NCI-H1105 (cell line): ENCODE measurements at places on chromosomes 1 and 21.
A peak's percentile ranks its signal among the peaks of the same experiment; 100 is the strongest.

DNA sequence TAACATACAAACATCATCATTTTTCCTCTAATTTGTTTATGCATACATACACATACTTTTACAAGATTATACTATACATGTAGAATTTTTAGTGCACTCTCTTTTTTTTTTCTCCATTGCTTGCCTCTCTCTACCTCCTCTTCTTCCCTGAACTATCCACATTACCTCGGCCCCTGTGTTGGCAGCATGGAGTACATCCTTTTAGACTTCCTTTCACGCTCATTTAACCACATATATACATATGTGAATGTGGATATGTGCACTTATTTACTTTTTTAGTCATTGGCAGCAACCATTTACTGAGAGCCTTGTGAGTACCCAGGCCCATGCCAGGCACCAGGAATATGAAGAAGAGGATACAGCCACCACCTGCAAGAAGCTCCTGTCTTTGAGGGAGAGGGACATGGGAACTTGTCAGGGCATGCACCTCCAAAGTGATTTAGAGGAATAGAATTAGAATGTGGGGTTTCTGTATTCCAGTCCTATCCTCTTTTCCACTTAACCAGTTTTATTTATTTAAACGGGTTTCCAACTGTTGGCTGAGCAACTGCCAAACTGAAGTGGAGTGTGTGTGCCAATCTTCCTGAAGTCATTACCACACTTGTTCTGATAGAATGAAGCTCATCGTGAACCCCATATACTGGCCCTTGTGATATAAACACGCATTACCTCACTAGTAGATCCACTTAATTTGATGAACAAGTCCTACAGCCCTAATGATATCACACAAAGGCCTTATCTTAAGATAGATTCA is 212.6 kb downstream of the TNR start:
- DNase-seq = peak; percentile 18

DNA sequence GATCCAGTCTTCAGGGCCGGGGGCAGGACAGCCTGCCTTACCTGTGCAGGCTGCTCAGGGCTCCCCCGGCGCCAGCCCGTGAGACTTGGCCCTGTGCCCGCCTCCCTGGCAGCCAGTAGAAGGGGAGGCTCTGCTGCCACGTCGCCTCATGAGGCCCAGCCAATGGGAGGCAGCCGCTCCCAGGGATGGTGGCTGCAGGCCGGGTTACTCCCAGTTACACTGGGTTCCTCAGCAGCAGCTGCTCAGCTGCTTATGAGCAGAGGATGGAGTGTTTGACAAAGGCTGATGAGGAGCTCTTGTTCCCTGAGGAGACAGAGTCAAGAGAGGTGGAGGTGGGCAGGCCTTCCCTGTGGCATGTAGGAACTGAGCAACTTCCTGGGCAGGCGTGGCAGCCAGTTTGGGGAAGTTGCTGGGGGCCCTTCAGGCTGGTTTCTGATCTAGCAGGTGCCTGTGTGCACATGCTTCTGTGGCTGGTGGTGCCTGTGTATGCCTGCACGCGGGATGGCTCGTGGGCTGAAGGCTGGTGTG is 5.5 kb downstream of the MFSD2A start:
- peak; percentile 99 for DNase-seq

DNA sequence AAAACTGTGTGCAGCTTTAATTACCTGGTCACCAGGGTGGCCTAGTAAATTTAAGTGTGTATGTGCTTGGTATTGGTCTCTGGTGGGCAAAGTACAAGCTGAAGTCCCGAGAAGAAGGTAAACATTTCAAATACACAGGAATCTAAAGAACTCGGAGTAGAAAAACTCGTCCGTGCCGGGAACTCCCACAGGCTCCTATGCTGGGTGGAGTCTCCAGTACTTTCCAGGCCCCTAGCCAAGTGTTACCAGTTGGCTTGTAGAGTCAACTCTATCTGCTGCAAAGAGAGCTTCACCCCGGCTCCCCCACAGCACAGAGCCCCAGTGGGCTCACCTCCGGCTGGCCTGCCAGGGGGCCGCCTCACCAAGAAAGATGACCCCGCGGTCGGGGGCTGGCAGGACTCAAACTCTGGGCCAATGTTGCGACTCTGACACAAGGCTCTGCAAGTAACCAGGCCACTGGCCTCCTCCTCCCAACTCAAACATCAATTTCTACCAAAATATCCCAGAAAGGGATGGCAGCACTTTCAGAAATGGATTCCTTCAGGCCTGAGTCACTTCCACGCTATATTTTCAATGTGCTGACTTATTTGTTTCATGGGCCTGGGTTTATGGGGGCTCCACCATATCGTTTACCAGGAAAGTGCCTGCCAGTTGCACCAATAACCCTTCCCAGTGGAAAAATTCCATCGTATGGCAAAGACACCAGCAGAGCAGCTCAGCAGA is 73.9 kb downstream of the SLC66A1 start:
- DNase-seq = no peak

GRCh38 chr21:44869781-44870747 is 3.4 kb downstream of the PTTG1IP start:
- DNase-seq = no peak

GRCh38 chr1:186626356-186626932 is 53.8 kb downstream of the PTGS2 start:
- DNase-seq = no peak

GRCh38 chr1:40855513-40855912 is 6.7 kb downstream of the CITED4 start:
- DNase-seq = no peak

- no peak for DNase-seq
Observed at GRCh38 chr21:45556645-45557615, 14.7 kb upstream of the SLC19A1 start.

DNA sequence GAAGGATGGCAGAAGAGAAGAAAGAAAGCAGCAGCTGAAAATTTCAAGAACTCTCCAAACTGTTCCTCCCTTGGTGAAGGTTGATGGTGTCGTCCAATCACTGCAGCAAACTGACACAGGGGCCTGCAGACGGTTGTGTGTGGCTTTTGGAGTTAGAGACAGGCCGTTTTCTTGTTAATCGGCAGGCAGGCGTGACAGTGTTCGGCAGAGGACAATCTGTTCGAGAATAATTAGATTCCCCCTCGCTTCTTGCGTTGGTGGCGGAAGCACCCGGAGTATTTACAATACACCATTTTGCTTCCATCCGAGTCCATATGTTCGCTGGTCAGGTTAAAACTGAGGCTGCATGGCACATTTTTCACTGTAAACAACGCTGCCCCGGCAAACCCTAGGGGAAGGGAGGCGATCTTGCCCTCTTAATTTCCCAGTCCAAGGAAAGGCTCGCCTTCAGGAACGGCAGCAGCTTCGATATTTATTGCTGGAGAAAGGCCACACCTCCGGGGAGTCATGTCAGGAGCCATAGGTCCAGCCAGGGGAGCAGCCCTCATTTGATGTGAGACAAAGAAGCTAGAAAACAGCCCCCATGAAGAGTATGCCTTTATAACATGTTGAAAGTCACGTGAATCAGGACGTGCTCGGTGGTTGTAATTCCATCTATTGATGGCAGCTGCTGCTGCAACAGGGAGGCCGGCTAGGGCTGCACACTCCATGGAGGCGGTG is 360.1 kb downstream of the SMYD3 start:
- no peak for DNase-seq

GRCh38 chr21:41090981-41091380 is 77.0 kb upstream of the BACE2 start:
- no peak for DNase-seq

- no peak for DNase-seq
Observed at GRCh38 chr1:231924180-231924579, 297.6 kb downstream of the DISC1 start.

DNA sequence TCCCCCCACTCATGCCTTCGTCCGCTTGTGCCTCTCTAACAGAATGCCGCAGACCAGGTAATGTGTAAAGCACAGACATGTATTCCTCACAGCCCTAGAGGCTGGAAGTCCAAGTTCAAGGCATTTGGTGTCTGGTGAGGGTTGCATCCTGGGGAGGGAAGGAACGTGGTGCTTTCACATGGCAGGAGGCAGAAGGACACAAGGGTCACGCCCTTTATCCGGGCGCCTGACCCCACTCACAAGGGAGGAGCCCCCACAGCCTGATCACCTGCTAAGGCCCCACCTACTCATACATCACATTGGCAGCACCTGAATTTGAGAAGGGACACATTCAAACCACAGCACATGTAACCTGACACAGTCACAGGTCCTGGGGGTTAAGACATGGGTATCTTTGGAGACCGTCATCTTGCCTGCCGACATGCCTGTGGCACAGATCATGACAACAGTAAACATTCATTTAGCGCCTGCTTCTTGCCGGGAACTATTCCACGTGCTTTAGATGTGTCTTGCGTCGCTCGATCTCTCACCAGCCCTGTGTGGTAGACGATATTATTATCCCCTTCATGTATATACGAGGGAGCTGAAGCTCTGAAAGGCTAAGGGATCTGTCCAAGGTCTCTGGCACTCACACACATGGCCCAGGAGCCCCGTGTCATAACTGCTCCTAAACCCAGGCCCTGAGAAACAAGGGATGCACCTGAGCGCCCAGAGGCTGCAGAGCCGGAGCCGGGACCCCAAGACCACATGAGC is 235.6 kb downstream of the NPHP4 start:
- no peak for DNase-seq

GRCh38 chr21:35020902-35021301 is 28.2 kb downstream of the RUNX1 start:
- DNase-seq = no peak

GRCh38 chr1:67361641-67362040 is 54.0 kb downstream of the IL12RB2 start:
- no peak for DNase-seq

DNA sequence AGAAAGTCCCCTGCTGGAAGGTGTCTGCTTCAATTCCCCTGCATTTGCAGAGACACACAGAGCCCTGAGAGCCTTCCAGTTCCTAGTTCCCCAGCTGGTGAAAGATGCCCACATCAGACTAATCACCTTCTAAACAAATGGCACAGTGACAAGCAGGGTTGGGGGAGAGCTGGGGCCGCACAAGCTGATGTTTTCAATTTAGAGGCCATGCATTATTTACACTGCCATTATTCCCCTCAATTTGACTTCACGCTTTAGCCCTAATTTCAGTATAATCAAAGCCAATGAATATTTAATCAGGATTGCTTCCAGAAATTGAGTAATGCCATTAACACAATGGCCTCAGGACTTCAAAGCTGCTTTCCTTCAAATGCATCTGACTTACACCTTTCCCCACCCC is 81.5 kb downstream of the BEND5 start:
- DNase-seq = peak; percentile 72

DNA sequence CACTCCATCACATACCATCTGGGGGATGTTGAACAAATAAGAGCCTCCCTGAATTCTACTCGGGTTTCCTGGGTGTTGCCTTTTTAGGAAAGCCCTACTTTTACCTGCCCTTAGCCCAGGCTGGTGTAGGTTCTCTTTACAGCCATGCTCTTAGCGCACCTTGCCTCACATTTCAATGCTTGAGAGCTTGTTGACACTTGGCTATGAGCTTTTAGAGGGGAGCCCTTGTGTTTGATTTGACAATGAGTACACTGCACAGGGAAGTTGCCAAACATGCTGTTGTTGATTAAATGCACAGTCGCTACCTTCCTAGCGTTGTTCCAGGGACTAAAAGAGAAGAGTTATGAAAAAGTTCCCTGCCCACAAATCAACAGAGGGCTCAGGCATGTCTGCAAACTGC is 103.8 kb downstream of the TRABD2B start:
- DNase-seq = peak; percentile 6

DNA sequence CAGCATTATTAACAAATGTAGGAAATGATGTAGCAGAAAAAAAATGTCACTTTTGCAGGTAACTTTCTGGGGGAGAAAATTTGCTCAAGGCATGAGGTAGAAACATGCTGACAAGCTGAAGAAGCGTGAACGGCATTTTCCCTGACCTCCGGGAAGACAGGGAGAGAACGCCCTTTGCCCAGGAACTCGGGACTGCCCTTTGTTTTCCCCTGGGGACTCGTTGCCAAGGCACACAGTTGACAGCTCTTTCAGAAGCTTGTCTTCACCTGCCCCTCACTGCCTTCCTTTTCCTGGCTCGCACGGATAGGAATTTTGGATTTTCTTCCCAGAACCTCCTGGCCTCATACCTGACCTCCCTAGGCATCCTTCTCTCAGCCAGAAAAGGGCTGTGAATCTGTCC is 52.7 kb upstream of the COA6 start:
- no peak for DNase-seq

DNA sequence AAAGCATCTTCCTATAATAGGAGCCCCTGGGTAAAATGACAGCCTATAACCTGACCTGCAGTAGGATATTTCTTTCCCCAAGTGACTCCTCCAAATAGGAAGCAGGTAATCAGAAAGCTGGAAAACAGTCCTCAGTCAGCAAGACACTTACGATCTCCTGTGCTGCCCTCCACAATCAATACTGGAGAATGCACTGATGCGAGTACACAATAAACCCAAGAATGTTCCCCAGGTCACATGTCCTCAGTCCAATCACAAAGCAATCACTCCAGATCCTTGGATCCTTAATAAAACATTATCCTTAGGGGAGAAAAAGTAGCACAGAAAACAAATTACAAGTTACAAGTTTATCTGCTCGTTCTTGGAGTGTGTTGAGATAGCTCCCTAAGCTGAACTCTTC is 233.1 kb downstream of the SLC45A1 start:
- no peak for DNase-seq

DNA sequence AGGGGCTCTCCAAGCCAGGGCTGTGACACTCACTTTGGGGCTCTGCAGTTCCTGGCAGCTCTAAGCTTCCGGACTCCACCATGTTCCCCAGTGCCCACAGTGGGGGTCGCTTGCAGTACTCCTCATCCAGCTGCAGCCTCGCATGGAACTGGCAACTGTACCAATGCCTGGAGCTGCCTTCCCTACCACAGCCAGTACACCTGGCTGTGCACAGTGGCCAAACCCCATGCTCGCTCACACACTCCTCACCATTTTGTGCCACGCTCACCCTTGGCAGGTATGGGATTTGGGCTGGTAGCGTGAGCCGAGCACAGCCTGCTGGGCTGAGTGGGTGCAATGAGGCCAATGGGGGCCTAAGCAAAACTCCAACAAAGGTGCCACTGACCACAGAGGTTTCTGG is 1369.9 kb downstream of the KCNT2 start:
- DNase-seq = no peak

DNA sequence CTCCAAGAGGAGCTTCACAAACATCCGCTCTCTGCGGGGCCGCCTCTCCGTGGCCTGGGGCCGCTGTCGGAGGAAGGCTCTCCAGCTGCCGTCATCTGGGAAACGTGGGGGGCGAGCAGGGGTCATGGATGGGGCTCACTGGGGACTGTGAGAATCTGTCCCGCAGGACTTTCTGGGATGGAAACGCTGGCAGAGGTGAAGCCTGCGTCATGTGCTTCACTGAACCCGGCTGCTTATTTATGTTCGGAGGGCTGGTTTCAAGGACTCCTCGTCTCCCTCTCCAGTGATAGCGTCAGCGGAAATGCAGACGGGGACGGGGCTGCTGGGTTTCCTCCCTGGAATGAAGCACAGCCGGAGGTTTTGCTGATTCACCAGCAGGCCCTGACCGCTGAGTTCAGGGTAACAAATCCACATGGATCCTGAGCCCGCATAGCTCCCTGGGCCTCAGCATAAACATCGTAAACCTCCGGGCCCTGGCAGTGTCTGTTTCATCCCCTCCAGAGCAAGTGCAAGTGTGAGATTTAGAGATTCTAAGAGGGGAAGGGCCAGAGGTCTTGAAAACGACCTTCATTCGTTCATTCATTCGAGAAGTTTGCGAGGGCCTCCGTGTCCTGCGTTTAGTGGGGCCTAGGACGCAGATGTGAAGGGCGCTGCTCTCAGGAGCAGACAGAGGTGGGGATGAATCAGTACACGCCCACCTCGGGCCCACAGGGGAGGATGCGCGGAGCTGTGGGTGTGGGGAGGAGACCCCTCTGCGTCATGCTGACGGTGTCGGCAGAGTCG is 7.0 kb upstream of the POFUT2 start:
- no peak for DNase-seq

GRCh38 chr1:162701286-162701685 is 69.0 kb downstream of the DDR2 start:
- no peak for DNase-seq
